ENCODE measurements at places on chromosomes 11 and 22.
A peak's percentile ranks its signal among the peaks of the same experiment; 100 is the strongest.

DNA sequence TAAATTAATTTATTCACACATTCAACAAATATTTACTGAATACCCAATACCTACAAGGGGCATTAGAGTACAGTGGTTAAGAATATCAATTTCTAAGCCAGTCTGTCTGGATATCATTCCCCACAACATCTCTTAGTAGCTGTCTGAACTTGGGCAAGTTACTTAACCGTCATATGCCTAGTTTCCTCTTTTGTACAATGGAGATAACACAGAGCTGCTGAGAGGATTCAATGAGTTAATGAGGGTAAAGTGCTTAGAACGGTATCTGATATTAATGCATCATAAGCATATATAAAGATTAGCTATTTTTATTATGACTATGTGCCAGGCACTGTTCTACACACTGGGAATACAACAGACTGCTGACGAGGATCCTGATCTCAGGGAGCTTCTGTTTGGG lies 116.4 kb downstream of the APOL5 start:
- no peak for DNase-seq

DNA sequence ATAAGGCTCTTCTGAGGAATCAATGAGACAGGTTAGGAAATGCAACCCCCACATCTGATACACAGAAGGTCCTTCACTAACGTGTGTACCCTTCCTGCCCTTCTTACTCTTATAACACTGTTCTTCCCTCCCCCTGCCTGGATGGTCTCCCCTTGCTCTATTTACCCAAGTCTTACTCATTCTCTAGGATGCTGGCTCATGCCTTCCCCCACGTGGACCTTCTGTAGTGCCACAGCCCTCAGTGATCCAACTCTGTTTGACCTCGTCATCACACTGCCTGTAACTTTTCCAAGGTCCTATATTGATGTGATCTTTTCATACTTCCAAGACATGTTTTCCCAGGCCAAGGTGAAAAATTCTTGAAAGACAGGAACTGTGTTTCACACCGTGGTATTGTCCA lies 79.8 kb downstream of the C11orf58 start:
- no peak for DNase-seq

- no peak for DNase-seq
Observed at GRCh38 chr11:101180481-101180880, 50.9 kb upstream of the PGR start.

GRCh38 chr11:64245401-64245796 lies 1.3 kb downstream of the PPP1R14B start:
- DNase-seq: peak; percentile 56

DNA sequence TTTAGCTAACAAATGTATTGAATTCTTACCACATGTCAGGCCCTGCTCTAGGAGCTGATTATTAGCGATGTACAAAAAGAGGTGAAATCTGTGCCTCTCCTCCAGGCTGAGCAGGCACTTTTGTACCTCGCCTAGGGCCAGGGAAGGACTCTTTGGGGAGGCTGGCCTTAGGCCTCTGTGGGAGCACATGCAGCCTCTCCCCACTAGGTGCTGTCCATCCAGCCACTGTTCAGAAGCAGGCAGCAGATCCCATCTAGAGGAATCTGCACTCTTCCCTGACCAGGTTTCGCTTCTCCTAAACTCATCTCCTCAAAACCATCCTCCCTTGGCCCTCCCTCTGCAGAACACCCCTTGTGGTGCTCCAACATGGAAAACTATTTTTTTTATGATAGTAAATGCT lies 51.9 kb upstream of the WT1 start:
- no peak for DNase-seq

- no peak for DNase-seq
Observed at GRCh38 chr22:18999008-18999407, 62.9 kb upstream of the PRODH start.

DNA sequence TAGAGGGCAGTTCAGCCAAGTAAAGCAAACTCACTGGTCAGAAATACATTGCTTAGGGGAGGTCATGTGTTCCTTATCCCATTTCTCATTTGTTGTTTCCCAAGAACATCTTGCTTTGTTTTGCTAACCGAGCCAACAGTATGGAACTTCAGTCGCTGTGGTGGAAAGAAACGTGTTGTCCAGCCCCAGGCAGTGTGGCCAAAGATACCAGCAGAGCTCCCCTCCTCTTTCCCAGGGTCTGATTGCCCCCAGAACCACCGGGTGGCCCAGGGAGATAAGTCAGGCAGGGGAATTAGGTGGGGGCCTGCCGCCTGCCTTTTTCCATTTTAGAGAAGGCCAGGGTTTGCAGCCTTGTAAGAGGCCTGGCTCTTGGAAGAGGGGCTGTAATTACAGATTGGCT lies 98.7 kb upstream of the CRYBB3 start:
- DNase-seq: no peak

GRCh38 chr22:30325065-30325720 lies 1.5 kb downstream of the TBC1D10A start:
- no peak for DNase-seq

GRCh38 chr11:66766681-66767080 lies 37.7 kb upstream of the SPTBN2 start:
- DNase-seq: no peak

DNA sequence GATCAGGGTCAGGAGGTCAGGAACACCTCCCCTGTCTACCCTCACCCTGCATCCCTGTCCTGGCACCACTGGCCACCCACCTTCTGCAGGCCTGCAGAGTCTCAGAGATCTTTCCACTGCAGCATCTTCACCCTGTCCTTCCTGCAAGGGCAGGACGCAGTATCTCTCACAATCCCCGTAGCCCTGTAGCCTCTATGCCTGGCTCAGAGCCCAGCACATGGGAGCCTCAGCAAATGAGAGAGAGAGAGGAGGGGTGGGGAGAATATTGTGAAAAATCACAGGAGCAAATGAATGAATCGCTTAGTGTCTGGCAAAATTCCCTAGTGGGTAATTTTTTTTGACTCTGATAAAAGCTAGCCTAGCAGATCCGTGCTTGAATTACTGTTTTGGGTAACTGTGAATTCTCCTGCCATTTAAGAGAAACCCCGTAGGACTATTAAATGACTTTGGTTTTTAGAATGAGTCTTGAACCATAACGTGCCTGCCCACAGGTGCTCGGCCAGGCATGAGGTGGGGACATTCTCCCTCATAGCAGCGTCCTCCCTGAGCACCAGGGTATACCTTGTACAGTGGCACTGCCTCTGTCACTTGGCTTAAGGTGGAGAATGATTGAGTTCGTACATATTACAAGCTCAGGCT lies 91.5 kb downstream of the MORC2 start:
- peak; percentile 82 for DNase-seq

DNA sequence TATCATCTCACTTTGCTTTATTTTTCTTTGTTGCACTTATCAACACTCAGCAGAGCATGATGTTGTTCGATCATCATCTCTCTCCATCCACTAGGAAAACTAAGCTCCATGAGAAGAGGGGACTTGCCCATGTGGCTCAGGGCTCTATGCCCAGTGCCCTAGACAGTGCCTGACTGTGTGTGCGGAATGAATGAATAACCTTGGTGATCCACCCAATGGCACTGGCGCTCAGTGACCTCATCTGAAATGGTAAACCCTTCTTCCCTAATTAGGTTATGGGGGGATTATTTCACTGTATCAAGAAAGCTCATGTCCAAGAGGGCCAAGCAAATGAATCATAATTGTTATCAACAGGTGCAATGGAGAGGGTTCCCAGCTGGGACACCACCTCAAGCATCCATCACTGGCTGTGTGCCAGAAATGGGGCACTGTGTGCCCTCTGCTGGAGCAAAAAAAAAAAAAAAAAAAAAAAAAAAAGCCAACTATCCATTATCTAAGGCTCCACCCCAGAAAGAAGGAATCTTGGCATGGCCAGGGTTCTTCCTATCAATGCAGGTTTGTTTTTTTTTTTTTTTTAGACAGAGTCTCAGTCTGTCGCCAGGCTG lies 172.6 kb downstream of the LARGE1 start:
- peak; percentile 45 for DNase-seq

DNA sequence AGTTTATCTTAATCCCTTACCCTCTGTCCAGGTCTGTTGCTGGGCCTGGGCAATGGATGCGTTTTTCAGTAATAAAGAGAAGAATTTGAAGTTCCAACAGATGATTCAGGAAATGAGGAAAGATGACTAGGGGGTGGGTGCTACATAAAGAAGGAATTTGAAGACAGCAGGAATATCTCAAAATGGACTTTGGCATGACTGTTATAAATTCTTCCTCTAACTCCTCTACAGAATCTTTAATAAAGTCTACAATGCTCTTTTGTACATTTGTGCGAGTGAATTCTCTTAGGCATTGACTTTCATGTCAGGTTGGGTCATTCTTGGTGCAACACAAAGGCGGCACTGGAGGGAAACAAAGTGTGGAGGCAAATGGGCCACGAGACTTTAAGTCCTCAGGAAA lies 35.1 kb upstream of the PRSS23 start:
- DNase-seq: no peak

DNA sequence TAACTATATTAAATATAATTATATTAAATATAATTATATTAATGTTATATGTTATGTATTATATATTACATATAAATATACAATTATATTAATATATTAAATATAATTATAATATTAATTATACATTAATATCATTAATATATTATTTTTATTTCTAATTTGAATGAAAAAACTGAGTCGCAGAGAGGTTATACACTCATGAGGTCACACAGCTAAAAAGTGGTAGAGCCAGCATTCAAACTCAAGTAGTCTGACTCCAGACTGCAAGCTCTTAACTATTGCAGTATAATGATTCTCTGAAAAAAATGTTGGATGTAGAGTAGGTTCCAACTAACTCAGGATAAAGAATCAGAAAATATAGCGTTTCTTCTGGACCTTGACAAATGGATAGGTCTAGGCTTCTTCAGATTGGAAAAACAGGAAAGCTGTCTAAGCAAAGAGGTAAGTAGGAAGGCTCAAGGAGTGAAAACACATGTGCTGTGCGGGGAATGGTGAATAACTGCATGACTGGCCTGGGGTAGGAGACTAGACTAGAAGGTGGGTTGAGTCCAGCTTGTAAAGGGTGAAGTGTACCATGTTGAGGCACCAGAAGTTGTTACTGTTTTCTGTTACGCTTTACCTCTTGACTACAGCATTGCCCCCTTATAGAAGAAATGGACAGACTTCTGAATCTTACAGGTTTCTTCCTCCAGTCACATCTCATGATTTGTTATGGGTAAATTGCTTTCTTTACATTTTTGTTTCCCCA lies 80.3 kb downstream of the TRIM44 start:
- DNase-seq: no peak

DNA sequence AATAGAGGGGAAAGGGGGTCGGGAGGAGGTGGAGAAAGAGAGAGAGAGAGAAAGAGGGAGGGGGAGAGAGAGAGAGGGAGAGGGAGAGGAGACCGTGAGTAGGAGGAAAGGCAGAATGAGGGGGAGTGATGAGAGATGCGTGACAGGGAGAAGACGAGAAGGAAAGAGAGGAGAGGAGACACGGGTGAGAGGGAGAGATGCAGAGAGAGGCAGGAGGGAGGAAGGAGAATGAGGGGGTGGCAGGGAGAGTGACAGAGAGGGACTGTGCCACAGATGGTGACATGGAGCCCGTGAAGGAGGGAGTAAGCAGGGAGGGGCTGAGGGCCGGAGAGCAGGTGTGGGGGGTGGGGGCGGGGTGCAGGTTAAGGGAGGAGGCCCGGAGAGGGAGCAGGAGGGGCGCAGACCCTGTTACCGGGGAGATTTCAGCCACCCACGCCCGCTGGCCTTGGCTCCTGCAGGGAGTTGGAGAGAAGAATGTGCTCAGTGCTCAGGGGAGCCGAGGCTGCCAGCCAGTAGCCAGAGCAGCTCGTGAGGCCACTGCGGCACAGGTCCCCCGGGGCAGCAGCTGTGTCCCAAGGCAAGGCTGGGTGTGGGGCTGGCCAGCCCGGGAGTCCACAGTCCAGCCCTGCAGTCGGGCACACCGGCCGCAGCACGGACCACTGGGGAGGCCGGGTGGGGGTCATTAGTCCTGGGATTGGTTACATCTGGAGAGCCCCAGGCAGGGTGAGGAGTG lies at the start of gene SSTR3:
TSS of gene SSTR3 (minus strand) at position 304 of the 733 bp plus-strand sequence. CDS start 4,674 bp downstream, outside the sequence.
- DNase-seq: peak; percentile 16

GRCh38 chr11:15196704-15197103 lies 82.0 kb downstream of the INSC start:
- no peak for DNase-seq

DNA sequence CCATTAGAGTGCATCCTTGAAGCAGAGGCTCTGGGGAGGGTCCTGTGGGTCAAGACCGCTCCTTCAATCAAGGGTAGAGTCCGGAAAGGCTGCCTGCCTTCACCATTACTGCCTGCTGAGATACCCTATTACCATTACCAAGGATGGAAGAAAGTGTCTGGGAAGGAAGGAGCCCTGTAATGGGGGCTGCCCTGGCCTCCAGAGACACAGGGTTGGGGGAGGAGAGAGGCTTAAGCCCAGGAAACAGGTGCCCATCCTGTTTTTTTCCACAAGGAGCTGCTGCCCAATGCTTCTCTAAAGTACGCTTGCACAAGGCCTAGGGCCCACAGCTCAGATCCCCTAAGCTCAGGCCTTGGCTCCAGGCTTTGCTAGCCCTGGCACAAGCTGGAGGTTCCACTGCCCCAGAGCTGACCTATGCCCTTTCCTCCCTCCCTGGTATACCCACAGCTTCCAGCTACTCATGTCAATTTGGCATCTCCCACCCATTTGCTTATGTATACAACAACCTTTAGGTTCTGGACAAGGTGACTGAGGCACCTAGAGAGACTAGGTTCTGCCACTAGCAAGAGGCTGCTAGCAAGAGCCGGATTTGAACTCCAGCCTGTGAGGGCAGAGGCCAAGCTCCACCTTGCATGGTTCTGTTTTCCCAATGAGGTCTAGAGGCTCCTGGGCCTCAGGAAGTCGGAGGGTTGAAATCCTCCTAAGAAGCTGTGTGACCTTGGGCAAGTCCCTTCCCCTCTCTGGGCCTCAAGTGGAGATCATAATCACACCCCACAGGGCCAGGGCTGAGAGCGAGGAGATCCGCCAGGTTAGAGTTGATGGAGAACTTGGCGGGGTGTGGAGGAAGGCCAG lies 1.5 kb upstream of the PLCB3 start:
- no peak for DNase-seq

GRCh38 chr22:29003975-29004646 lies 57.5 kb downstream of the C22orf31 start:
- peak; percentile 77 for DNase-seq

DNA sequence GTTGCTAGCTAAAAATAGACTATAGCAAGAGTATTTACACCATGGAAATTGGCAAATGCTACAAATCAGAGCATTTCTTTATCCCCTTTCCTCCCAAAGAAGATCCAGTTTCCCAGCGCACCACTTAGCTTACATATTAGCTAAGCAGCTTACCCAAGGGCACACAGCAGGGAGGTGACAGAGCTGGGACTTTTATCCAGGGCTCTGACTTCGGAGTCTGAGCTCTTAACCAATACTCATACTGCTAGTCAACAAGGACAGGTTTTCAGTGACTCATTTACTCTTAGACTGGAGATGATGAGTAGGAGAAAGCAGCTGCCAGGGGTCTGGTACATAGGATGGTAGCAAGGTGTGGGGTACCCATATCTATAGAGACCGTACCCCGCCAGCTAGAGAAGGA lies 38.4 kb downstream of the NAV2 start:
- no peak for DNase-seq

DNA sequence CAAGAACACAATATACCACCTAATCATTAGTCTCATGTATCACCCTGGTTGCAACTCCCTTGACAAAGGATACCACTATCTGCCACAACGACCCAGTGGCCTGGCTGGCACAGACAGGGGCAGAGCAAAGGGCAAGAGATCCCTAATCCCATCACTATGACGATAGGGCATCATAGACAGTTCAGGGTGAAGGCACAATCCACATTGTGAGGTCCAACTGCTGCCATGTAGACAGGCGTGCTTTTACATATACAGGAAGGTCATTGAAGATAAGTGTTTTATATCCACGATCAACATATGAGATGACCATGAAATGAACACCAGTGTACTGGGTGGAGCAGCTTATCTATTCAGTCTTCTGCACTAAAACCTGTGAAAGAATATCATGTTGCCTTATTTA lies 94.6 kb downstream of the IGLL1 start:
- no peak for DNase-seq
